Activated T-cell treated with anti-CD3 and anti-CD28 coated beads, Interleukin-2, amount 50 U/mL, for 72 hours (primary cell): ENCODE measurements at places on chromosomes 1 and 21. TPM values are rescaled to one million over a fixed set of nuclear protein-coding genes. Genes with fewer than 3 reads are reported as not detected.

Gene CIART
- 1.6 TPM for total RNA-seq

Gene SHISA4
- total RNA-seq = 0.97 TPM

Gene CATSPER4
- 0.19 TPM for total RNA-seq

GRCh38 chr1:76428028-76428427 is 353.5 kb downstream of the ST6GALNAC3 start:
- H3K4me3 ChIP-seq = no peak overlapping the region
- H3K4me1 ChIP-seq = no peaks in the 10 kb centered on the region
- no peak for DNase-seq
- H3K27ac ChIP-seq = no peak overlapping the region
- H3K27me3 ChIP-seq = no peaks in the 10 kb centered on the region
- no peaks in the 10 kb centered on the region for H3K36me3 ChIP-seq

- DNase-seq = no peak
- H3K4me3 ChIP-seq = no peak overlapping the region
- H3K27ac ChIP-seq = no peak overlapping the region
- no peaks in the 10 kb centered on the region for H3K36me3 ChIP-seq
- no peaks in the 10 kb centered on the region for H3K4me1 ChIP-seq
Observed at GRCh38 chr1:160407839-160408801, 7.8 kb downstream of the VANGL2 start.

DNA sequence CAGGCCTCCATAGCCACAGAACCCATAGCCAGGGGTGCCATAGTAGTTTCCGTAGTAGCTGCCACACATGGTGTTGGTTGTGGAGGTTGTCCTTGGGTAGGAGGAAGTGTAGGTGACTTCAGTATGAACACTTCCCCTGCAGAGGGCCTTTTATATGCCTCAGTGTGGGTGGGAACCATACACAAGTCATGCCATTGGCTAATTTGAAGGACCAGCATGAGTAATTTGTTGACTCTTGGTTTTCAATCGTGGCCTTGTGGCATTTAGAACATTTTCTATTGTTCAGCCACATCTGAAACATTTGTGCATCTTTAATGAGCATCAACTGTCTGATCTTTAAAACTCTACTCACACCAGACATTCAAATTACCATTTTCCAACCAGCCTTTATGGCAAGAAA is at the start of gene KRTAP6-1:
TSS of gene KRTAP6-1 (minus strand) at position 95 of the 400 bp plus-strand sequence. CDS start at position 69, 26 bp downstream.
- no peaks in the 10 kb centered on the region for H3K4me1 ChIP-seq
- no peaks in the 10 kb centered on the region for H3K27me3 ChIP-seq
- no peak within 1 kb of the TSS for H3K27ac ChIP-seq
- H3K36me3 ChIP-seq = no peaks in the 10 kb centered on the region
- no peak for DNase-seq

DNA sequence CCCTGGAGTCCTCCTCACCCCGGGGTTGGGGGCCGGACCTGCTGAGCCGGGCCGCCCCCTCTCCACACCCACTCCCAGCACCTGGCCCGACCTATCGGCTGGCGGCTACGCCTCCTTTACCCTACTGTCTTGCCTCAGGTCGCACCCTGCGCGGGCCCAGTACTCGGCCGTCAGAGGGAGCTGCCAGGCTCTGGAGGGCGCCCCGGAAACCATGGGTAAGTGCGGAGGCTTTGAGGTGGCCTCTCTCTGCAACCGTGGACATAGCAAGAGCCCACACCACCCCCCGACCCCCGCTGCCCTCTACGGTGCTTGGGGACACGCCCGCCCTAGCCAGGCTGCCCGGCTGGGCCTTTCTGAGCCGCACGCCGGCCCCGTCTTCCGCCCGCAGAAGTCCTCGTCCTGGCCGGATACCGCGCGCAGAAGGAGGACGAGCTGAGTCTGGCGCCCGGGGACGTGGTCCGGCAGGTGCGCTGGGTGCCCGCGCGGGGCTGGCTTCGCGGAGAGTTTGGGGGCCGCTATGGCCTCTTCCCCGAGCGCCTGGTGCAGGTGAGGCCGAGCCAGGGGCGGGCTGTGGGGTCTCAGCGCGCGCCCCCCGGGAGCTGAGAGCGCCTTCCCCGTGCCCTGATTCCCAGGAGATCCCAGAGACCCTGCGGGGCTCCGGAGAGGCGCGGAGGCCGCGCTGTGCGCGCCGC is at the start of gene SH3D21:
TSS of gene SH3D21 (plus strand) at position 159 of the 692 bp plus-strand sequence. CDS start at position 212, 53 bp downstream.
- H3K27me3 ChIP-seq = no peaks in the 10 kb centered on the region
- peak; percentile 71 for DNase-seq
- H3K4me3 ChIP-seq = peak within 1 kb of the TSS; percentile 94
- H3K4me1 ChIP-seq = peaks cover 50% of the 10 kb centered on the region
- H3K27ac ChIP-seq = peak within 1 kb of the TSS; percentile 83

DNA sequence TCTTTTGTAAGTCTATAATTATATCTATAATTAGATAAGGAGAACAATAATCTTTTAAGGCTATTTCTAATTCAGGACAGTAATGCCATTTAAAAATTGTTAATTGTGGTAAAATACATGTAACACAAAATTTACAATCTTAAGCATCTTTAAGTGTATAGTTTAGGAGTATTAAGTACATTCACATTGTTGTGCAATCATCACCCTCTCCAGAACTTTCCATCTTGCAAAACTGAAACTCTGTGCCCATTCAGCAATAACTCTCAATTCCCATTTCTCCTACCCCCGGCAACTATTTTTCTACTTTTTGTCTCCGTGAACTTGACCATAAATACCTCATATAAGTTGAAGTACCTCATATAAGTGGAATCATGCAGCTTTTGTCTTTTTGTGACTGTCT is 93.9 kb upstream of the KCNA3 start:
- peaks cover 6% of the 10 kb centered on the region for H3K4me1 ChIP-seq
- H3K36me3 ChIP-seq = no peaks in the 10 kb centered on the region
- H3K27me3 ChIP-seq = peaks cover 10% of the 10 kb centered on the region
- no peak for DNase-seq
- no peak overlapping the region for H3K4me3 ChIP-seq

DNA sequence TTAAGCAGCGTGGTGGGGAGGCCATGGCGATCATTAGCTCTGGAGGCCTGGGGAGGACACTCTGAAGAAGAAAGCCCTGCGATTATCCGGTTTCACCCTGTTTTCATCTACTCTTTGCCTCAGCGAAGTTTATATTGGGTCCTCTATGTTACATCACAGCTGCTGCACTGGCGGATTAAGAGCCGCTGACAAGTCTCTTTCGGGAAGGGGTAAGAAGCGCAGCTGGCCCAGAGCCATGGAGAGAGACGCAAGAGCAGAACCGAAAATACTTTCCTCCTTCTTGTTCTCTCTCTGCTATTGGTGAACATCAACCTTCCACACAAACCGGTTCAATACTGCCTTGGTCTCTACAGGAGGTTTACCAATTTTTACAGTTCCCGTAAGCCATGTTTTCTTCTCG is 291.5 kb downstream of the FAM72C start:
- H3K4me1 ChIP-seq = no peaks in the 10 kb centered on the region
